ENCODE measurements at places on chromosomes 2 and 18.

GRCh38 chr18:55206927-55207326 lies 247.7 kb upstream of the CCDC68 start:
- DNase-seq, result no peak

DNA sequence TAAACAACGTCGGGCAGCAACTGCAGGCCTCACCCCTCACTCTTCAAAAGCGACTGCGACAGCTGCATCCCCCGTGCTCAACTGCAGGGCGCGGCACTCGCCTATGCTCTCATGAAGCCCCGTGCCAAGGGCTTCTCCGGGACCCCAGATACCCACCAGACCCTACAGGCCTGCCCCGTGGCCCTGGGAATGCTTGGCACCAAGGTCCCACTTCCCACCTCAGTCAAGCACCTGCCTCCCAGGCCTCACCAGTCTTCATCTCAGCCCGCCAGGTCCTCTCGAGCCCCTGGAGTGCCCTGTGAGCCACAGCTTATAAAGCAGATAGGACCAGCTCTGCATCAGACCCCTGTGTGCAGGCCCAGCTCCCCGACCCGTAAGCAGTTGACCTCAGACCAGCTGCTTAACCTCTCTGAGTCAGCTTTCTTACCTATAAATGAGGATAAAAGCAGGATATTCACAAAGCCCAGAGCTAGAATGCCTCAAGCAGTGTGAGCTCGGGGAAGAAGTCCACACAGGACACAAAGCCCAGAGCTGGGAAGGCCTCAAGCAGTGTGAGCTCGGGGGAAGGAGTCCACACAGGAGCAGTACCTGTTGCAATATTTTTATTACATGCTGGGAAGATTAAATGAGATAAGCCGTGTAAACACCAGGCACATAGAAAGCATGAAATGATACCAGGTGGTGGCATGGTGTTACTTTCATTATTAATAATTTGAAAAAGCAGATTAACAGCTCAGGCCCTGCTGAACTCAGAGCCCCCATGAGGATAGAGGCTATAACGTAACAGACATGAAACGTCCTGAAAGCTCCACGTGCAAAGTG lies 96.9 kb downstream of the HDAC4 start:
- DNase-seq, result peak; percentile 82

DNA sequence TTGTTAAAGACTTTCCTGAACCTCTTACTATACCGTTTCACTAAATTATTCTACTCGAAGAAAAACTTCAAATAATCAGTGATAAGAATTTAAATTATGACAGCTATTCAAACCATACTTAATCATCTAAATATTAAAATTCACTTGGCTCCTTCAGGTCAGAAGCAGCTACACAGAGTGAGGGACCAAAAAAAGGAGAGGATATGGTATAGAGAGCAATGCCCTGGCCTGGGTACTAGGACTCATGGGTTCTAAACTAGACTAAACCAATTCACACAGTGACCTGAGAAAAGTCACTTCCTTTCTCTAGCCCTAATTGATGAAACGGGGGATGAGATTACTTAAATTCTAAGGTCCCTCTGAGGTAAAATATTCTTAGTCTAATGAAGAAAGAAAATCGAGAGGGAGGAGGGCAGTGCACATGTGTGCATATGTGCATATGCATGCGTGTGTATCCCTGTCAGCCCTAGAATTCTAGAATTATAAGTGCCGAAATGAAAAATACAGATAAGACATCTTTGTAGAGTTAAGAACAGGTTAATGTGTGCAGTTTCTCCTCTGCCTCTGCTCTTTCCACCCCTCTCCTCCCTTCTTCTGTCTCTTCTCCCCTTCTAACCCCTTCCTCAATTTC lies 11.2 kb downstream of the STRN start:
- DNase-seq, result no peak

DNA sequence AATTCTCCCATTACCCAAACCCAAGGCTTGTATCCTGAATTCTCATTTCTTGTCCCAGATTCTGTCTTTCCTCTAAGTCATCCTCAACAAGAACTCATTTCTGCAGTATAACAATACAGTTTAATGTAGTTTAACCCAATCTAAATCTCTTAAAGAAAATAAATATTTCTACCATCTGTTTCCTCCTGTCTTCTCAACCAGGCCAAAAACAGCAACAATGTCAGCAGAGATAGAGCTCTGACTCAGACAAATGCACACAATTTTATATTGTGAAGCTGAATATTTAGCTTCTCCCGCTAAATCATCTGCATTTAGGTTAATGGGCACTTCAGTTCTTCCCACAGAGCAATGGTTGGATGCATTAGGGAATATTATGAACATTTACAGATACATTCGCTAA lies 35.7 kb upstream of the KYNU start:
- no peak for DNase-seq

- DNase-seq, result no peak
Measured at GRCh38 chr2:113861740-113862139, 28.1 kb upstream of the ACTR3 start.

- DNase-seq, result no peak
Measured at GRCh38 chr2:233088972-233089345, 28.8 kb downstream of the INPP5D start.

DNA sequence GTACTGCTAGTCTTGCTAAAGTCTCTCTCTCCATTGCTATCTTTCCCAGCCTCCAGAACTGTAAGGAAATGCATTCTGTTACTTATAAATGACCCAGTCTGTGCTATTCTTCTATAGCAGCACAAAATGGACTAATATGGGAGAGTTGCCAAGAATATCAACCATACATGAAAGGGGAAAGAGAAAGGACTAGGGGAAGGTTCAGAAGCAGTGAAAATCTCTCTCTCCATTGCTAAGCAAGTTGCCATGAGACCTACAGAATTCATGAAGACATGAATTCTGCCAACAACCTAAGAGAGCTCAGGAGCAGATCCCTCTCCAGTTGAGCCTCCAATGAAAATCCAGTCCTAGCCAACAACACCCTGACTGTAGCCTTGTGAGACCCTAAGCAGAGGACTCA lies 3.6 kb upstream of the TRABD2A start:
- DNase-seq, result no peak

DNA sequence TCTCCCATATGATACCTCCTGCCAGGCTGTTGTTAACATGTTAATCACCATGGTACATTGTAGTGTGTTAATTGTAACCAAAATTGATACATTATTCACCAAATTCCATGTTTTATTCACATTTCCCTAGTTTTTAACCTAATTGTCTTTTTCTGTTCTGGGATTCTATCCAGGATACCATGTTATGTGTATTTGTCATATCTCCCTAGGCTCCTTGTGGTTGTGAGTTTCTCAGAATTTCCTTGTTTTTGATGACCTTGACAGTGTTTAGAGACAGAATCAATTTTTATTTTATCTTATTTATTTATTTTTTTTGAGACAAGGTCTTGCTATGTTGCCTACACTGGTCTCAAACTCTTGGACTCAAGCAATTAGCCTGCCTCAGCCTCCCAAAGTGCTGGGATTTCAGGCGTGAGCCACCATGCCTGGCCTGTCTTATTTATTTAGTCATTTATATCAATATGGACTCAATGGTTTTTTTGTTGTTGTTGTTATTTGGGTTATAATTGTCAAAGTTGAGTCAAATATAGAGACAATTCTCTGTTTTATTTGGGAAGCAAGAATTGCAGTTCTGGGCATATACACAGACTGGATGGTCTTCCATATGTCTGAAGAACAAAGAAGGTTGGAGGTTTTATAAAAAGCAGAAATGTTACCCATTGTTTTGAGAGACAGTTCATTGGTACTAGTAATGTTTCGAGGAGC lies 42.6 kb downstream of the INPP4A start:
- DNase-seq, result no peak

DNA sequence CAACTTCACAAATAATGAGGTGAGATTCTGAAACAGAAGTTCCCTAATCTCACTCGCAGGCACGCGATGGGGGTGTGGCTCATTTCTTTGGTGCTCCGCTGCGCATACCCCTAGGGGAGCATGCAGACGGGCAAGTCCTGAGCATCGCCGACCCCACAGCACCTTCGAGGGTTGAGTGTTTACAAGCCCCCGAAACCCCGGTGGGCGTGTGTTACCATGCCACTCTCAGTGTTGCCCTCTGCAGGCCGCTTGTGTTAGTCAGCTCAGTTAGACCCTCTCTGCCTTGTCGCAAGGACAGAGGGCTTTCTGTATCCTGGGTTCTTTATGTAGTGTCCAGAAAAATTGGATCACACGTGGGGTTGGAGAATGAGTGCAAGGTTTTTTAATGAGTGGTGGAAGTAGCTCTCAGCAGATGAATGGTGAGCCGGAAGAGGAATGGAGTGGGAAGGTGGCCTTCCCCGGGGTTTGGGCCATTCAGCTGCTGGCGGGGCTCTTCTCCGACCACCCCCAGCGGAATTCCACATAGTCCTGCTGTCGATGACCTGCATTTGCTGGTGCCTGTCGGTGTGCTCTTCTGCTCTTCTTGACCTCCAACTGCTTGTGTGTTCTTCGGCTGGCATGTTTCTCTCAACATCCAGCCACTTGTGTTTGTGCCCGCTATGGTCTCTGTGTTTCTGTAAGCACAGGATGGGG lies 191.3 kb downstream of the RPRM start:
- DNase-seq, result no peak

- no peak for DNase-seq
Measured at GRCh38 chr18:66005831-66006588, 255.2 kb downstream of the CDH7 start.

- DNase-seq, result no peak
Measured at GRCh38 chr18:12880541-12880910, 3.5 kb downstream of the PTPN2 start.

DNA sequence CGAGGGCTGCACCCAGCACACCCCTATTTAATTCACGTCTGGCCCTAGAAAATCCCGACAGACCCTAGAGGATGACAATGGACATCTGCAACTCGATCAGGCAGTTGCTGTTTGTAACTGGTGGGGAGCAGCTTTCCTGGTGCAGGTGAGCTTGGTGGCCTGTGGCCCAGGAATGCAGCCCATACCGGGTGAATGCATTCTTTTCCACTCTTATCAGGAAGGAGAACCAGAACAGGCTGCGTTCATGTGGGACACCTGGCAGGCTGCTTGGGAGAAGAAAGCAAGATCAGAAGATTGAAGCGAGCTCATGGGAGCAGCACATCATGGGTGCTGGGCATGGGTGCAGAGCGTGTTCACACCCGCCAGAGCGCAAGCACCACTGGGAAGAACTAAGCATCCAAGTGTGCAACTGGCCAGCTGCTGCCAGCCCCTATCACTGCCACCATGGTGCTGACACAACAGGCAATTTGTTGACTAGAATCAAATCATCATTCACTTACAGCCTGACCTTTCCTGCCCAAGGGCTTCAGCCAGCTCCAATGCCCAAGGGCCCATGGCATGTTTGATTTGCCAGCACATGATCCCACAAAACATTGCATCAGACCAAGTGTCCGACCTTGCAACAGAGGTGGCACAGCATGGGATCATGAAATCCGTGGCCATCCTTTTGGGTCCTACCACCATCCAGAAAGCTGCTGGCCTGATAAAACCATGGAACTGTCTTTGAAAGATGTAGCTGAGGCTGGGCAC lies 241.7 kb upstream of the ID2 start:
- DNase-seq, result no peak

GRCh38 chr2:241894681-241895426 lies 25.3 kb downstream of the RTP5 start:
- no peak for DNase-seq

DNA sequence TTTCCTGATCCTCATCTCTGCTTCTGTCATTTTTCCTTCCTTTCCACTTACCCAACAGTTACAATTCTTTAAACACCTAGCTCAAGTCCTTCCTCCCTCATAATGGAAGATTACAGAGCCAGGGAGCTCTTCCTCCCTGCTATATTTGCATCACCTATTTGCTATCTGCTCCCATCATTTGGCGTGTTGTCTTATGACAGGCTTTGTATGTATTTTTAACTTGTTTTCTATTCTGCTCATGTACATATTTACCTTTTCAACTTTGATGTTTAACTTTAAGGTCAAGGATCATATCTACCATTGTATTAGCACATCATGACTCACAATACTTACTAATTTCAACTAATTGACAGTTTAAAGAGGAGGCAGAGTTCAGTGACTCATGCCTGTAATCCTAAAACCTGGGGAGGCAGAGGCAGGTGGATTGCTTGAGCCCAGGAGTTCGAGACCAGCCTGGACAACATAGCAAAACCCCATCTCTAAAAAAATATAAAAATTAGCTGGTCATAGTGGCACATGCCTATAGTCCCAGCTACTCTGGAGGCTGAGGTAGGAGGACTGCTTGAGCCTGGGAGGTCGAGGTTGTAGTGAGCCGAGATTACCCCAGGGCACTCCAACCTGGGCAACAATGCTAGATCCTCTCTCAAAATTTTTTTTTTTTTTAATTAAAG lies 308.0 kb upstream of the STON1 start:
- no peak for DNase-seq

GRCh38 chr2:85353876-85354285 lies 447 bp downstream of the RETSAT start:
- peak; percentile 13 for DNase-seq

- DNase-seq, result no peak
Measured at GRCh38 chr2:169994752-169995151, 167.5 kb downstream of the UBR3 start.

DNA sequence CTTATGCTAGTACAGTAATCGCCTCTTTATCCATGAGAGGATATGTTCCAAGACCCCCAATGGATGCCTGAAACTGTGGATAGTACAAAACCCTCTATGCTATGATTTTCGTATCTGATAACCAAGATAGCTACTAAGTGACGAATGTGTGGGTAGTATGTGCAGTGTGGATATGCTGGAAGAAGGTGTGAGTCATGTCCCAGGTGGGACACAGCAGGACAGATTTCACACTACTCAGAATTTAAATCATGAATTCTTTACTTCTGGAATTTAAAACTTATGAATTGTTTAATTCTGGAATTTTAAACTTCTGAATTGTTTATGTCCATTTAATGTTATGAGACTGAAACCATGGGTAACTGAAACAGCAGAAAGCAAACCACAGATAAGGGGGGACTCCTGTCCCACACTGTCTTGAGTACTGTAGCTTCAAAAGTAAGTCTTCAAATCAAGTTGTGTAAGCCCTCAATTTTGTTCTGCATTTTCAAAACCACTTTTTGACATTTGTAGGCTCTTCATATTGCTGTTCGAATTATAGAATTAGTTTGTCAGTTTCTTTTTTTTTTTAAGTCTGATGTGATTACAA lies 116.0 kb downstream of the LTBP1 start:
- no peak for DNase-seq

- DNase-seq, result no peak
Measured at GRCh38 chr2:146847846-146848245, 997.0 kb upstream of the ACVR2A start.

DNA sequence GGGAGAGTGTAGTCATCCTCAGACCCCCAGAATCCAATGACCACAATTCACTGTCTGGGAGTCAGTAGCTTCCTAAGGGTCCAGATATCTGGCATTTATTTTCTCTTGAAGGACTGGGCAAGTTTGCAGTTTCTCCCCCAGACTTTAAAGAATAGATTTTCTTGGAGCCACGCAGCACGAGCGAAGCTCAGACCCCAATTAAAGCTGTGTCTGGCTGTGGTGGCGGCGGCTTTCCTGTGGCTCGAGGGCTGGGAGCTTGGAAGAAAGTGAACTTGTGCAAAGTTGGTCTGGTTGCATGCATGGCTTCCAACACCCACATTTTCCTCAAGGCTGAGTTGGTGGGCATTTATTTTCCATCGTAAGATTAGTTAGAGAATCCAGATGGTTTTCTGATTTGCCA lies 105.0 kb downstream of the ACKR3 start:
- no peak for DNase-seq

- peak; percentile 62 for DNase-seq
Measured at GRCh38 chr18:77650799-77651385, 401.2 kb downstream of the GALR1 start.
